ENCODE measurements at places on chromosomes 1 and 21.
A peak's percentile ranks its signal among the peaks of the same experiment; 100 is the strongest.

DNA sequence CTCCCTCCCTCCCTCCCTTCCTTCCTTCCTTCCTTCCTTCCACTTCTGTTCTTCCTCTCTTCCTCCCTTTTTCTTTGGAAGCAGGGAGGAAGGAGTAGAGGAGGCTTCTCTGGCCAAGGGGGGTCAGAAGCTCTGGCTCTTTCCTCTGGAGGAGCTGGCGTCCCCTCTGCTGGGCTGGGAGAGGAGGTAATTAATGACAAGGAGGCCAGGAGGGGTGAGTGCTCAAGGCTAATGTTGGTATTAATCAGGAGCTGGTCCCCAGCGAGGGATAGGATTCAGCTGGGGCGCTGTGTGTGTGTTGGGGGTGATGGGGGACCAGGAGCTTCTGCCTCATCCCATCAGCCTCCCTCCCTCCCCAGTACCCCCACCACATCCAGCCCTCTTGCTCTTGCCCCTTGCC, 6.2 kb upstream of the PEAR1 start:
- no peak for DNase-seq

DNA sequence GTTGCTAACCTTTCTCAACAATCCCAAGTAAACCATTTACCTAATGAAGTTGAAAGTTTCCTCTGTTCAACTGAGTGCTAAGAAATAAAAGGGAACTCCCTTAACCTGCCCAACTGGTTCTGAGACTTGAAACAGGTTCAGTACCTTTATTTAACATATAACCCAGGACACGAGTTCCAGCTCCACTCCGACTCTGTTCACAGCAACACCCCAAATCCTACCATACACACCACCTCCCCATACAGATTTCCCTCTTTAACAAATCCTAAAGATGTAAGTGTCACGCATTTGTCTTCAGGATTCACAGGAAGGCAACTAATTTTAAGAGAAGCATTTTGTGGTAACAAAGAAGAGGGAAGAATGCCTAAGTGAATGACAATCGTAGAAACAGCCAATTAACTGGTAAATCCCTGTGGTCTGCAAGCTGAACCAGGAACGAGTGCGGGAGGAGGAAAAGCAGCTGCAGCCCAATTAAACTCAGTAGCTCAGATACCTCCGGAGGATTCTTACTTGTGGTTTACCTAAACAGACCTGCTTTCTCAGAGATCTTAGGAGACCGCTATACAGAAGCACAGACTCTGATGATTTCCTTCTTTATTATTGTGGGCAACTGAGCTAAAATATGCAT, 134.5 kb upstream of the MAGI3 start:
- peak; percentile 1 for DNase-seq

DNA sequence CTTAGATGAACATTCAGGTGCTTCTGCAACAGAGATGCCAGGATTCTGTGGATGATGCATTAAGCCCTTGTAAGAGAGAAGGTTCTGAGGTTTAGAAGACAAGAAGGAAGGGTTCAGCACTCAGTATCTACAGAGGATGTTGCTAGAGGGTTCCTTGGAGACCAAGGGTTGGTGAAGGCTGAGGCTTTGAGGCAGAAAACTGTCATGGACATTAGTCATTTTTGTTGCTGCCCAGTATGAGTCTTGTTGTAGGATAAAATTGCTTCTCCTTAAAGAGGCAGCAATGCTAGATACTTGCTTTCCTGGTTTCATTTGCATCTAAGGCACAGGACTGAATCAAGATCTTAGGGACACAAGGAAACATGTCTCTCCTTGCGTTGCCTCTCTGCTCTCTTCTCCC, 319.4 kb upstream of the NFIA start:
- no peak for DNase-seq

GRCh38 chr1:58620259-58620658, 43.2 kb upstream of the TACSTD2 start:
- no peak for DNase-seq

- DNase-seq, result no peak
Observed at GRCh38 chr1:106435269-106435668, 621.2 kb upstream of the PRMT6 start.

GRCh38 chr1:19468397-19468956, 16.9 kb downstream of the CAPZB start:
- peak; percentile 54 for DNase-seq

- no peak for DNase-seq
Observed at GRCh38 chr1:56435434-56436262, 143.7 kb downstream of the PLPP3 start.

DNA sequence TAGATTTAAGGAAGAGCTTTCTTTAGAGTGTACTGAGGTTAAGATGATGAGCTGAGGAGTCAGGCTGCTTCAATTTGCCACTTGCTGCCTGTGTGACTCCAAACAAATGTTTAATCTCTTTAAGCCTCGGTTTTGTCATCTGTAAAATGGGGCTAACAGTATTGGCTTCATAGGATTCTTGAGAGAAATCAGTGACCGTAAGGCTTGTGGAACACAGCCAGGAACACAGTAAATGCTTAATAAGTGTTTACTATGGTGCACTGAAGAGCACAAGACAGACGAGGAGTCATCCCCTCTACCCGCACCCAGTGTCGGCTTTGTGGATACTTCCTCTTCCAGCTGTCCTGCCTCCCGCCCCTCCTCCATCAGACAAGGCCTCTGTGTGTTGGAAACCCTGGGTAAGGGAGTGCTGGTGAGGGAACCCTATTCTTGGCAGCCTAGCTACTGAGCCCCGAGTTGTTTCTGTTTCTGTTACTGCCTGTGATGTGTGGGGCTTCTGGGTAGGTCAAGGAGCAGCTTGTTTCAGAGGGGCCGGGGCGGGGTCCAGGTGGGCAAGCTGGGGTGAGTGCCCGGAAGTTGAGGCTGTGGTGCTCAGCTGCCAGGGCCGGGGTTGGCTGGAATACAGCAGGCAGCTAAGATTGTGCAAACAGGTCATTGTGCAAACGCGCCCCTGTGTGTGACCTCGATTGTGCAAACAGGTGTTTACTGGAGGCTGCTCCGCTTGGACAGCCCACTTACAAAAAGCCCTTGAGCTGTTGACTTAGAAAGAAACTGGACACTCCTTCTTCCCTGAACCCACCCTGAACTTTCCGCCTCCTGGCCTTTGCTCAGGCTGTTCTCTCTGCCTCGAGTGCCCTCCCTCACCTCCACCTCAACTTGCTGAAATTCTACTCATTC, 4.0 kb upstream of the CSF3R start:
- peak; percentile 97 for DNase-seq

GRCh38 chr1:23168079-23168444, 594 bp downstream of the LUZP1 start:
- DNase-seq, result peak; percentile 13

DNA sequence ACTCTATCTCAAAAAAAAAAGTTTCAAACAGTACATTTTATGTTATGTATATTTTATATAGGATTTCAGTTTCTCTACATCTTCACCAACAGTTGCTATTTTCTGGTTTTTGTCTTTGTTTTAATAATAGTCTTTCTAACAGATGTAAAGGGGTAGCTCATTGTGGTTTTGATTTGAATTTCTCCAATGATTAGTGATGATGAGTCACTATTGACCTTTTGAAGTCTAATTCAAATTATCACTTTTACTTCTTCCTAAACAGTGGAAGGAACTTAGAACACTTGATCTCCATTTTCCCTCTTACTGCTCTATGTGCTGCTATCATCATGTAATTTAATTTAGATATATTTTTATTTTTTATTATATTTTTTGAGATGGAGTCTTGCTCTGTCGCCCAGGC, 31.7 kb upstream of the SHCBP1L start:
- DNase-seq, result no peak

GRCh38 chr1:109977657-109978378, 6.7 kb upstream of the AHCYL1 start:
- peak; percentile 2 for DNase-seq

- DNase-seq, result no peak
Observed at GRCh38 chr1:165910764-165911421, 83.5 kb downstream of the UCK2 start.

DNA sequence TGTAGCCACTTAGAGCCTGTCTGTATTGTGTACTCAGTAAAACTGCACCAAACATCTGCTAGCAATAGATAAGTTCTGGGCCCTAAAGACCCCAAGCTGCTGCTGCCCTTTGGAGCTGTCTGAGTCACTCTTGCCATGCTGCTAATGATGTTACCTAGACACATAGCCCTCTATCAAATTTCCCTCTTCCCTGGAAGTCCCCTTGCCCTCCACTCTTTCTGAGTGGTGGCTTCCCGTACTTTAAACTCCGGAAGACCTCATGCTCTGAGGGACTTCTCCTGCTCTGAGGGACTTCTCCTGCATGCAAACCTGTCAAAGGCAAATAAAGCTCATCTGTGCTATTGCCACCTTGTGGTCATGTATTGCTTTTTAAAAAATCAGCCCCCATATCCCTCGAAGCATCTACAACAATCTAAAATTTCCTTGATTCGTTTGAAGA, 34.0 kb downstream of the FH start:
- no peak for DNase-seq

DNA sequence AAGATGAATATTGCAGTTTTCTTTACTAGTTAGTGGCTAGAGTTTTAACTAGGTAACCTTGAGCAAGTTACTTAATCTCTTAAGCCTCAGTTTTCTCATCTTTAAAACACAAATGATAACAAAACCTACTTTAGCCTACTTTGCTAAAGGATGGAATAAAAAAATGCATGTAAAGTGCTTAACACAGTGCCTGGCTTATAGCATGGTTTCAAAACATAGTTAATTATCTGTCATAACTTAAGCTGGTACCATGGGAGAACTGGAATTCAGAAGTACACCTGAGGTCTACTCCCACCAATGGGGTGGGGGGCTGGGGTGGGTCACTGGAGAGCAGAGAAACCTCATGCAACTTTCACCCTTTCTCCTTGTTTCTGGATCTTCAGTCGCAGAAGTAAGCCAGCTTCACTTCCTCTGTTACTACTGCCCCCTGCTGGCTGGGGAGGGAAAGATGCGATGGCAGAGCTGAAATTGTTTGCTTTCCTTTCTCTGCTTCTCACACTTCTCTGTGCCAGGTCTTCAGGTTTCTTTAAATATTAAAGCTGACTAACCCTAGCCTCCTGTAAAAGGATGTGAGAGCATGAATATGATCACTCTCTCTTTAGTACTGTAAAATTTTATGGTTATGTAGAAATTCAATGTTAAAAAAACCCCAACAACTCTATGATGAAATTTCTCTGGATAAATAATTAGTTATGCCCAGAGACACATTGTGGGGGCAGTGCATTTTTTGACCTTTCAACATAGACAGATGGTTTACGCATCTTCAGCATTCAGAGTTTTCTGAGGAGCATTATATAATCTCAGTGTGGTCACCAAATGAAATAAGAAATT, 324.2 kb downstream of the HLX start:
- DNase-seq, result peak; percentile 67

DNA sequence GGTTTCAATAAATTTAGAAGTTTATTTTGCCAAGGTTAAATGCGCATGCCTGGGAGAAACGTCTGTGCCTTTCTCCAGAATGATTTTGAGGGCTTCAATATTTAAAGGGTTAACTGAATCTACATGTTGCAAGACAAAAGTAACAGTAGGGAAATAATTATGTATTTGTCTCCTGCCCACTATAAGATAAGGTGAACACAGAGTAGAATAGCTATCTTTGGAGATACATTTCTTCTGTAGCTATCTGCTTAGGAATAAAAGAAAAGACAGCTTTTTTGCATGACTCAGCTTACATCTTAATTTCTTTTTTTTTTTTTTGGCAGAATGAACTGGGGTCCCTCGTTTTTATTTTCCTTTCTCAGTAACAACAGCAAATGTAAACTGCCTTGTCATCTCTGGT, 1351.6 kb downstream of the AMY1C start:
- no peak for DNase-seq

- no peak for DNase-seq
Observed at GRCh38 chr1:185850366-185850765, 116.2 kb downstream of the HMCN1 start.

GRCh38 chr1:150777544-150777943, 12.0 kb upstream of the CTSS start:
- peak; percentile 61 for DNase-seq

DNA sequence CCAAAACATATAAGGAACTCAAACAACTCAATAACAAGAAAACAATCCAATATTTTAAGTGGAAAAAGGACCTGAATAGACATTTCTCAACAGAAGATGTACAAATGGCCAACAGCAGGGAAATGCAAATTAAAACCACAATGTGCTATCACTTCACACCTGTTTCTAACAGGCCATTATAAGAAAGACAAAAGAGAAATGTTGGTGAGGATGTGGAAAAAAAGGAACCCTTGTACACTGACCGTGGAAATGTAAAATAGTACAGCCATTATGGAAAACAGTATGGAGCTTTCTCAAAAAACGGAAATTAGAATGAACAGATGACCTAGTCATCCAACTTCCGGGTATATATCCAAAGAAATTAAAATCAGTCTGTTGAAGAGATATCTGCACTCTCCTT, 37.8 kb upstream of the CD2 start:
- no peak for DNase-seq

DNA sequence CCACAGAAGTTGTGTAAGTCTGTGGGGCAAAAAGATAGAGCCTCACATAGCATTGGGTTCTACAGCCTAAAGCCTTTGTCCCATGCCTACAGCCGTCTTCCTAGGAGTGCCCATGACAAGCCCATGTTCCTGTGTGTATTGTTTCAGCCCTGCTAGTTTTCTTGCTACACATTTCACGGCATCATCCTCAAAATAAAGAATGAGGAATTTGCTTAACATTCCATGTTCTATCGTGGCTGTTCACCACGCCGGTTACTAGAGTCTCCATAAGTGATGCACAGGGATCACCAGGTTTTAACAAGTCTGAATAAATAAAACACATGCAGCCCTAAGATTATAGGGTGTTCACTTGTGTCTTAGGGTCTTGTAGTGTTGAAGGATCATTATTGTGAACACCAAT, 87.4 kb upstream of the NGF start:
- DNase-seq, result no peak

GRCh38 chr1:54956726-54957125, 23.7 kb upstream of the TMEM61 start:
- DNase-seq, result no peak

GRCh38 chr1:202498542-202498941, 150.0 kb downstream of the PPP1R12B start:
- DNase-seq, result no peak

DNA sequence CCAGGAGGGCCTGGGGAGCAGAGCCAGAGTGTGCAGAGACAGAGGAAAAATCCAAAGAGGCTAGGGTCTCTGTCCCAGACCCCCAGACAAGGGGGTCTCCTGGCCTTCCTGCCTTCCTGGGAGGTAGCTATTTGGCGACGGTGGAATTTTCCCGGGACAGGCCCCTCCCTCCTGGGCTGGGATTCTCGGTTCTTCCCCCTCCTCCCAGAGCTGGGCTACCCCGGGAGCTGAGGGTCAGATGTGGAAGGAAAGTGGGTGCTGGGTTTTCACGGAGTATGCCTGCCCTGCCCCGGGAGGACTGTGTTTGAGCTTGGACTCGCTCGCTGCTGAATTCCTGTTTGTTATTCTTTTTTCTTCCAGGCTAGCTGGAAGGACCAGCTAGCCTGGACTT, 759 bp downstream of the AMPD2 start:
- DNase-seq, result no peak

Data from MV-4-11 (cell line).